Panc1 (cell line): ENCODE measurements at places on chromosomes 1 and 21. TPM values are rescaled to one million over a fixed set of nuclear protein-coding genes. Genes with fewer than 3 reads are reported as not detected.

ADAMTS4 gene
- 0.26 TPM for total RNA-seq

ALPL gene
- 0.82 TPM for total RNA-seq

- no peak for DNase-seq
These were observed 22.5 kb upstream of the FRRS1 start for GRCh38 chr1:99788896-99789295.

KIF17 gene
- total RNA-seq, result 3.9 TPM

VAMP4 gene
- total RNA-seq, result 9.3 TPM

DNA sequence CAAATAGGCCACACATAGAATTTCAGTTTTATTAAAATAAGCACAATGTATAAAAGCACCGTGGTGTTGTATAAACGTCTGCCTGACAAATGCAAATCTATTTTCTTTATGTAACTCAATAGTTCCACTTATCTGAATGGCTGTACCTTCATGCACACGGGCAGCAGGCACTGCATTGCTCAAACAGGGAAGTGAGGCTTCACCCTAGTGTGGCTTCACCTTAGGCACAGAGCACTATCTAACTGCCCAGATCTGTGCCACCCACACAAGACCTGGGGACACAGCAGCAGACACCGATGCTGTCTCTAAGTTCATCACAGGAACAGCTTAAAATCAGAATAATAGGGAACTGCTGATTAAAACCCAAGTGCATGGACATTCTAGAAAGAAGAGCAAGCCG is 6.0 kb upstream of the KNCN start:
- no peak for DNase-seq

- no peak for DNase-seq
These were observed 54.7 kb downstream of the CACHD1 start for GRCh38 chr1:64524614-64525013.

LIN28A gene
- total RNA-seq, result 0.64 TPM

DNA sequence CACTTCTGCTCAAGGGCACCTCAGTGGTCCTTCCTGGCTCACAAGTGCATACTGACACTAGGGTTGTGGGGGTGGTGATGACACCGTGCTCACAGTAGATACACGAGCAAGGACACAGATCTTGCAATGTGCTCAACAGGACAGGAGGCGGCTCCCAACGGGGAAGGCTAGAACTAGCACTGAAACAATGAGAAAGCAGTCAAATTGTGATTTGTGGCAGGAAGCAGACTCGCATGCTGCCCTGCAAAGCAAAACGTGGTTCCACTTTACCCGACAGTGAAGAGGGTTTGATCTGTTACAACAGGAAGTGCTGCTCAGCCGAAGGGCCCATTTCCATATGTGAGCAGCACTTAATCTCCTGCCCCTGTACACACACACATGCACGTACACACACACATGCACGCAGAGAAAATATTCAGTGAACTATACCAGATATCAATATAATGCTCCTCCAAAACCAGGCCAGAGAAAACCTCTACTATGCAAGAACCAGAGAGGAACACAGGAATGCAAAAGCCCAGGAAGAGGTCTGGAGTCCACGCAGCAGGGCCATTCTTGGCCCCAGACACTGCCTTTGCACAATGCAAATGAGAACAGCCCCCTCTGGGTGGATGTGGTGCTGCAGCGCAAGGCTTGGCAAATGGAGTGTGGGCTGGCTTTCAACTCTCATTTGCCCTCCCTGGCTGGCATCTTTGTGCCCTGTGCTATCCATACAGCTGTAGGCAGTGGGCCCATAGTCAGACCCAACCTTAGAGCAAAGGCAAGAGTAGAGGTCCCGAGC is 47.1 kb downstream of the KANK4 start:
- no peak for DNase-seq

GRCh38 chr1:64901663-64902062 is 64.7 kb downstream of the JAK1 start:
- DNase-seq, result no peak

GRCh38 chr1:145720556-145720877 is 1.2 kb downstream of the CD160 start:
- DNase-seq, result peak; percentile 30

GRCh38 chr1:76613886-76614285 is 253.4 kb upstream of the ST6GALNAC5 start:
- no peak for DNase-seq

MPZ gene
- total RNA-seq, result not detected

GRCh38 chr1:75614399-75614756 is 3.5 kb upstream of the SLC44A5 start:
- no peak for DNase-seq

GRCh38 chr1:6511561-6512244 is 20.2 kb upstream of the PLEKHG5 start:
- no peak for DNase-seq

AGO3 gene
- total RNA-seq, result 39.4 TPM

LCE1E gene
- not detected for total RNA-seq

PRR9 gene
- total RNA-seq, result not detected

- DNase-seq, result no peak
These were observed 159.0 kb downstream of the PTBP2 start for GRCh38 chr1:96880626-96881025.

SYTL1 gene
- total RNA-seq, result 2.4 TPM

ARHGEF2 gene
- 87.0 TPM for total RNA-seq

DNA sequence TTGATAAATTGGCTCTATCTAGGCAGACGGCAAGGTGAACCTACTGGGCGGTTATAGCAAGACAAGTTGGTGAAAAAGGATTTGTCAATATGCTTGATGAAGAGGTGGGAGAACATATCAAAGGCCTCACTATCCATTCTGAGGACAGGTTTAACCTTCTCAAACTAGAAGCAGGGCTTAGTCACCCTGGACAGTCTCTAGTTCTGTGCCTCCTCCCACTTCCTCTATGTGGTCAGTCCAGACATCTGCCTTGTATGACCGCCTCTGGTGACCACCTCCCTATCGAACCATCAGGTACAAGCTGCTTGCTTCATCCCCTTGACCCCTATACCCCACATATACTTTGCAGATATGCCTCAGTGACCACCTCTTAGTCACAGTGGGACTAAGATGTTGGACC is 2.3 kb upstream of the SCYL3 start:
- no peak for DNase-seq

DNA sequence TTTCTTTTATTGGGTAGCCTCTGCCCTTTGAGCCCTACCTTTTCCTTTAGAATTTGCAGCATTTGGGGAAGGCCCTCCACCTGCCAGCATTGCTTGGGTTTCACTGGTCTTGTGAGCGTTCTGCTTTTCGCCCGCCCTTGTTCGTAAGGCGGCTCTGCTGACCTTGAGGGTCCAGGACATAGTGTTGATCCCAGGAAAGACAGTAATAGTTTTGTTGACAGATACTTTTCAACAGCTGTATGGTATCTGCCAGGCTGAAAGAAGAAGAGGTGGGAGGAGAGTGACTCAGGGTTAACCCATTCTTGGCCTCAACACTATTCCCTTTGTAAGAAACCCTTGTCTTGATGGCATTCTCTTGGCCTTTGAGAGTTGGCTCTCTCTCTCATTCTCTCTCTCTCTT is 113.4 kb upstream of the SPAG17 start:
- DNase-seq, result no peak

IL19 gene
- total RNA-seq, result not detected

DNA sequence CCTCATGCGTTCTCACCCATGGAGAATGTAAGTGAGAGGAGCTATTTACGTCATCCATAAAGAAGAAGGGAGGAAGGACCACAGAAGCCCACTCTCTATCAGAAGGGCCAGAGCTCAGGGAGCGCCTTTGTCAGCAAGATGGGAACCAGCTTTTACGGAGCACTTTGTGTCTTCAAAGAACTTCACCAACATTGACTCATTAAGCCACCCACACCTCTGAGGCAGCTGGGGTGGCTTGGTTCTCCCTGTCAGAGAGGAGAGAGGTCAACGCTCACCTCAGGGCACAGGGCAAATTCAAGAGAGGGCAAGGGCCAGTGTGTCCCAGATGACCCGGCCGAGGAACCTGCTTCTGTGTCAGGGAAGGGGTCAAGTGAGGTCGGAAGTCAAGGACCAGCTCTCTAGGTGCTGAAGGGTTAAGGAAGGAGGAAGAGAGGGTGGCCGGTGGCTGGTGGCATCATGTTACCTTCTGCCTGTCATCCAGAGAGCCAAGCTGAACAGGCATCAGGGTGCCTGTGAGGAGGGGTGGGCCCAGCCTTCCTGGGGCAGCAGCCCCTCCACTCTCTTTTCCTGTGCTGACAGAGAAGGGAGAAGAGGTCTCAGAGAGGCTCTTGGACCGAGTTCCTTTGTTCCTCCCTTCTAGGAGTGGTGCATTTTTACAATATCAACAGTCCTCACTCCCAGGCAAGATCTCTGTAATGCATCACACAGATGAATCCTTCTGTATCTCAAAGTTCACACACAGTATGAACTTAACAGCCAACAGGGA is 109.0 kb downstream of the ETS2 start:
- DNase-seq, result no peak

BGLAP gene
- total RNA-seq, result 0.67 TPM
